ENCODE measurements at places on chromosomes 1 and 21.

DNA sequence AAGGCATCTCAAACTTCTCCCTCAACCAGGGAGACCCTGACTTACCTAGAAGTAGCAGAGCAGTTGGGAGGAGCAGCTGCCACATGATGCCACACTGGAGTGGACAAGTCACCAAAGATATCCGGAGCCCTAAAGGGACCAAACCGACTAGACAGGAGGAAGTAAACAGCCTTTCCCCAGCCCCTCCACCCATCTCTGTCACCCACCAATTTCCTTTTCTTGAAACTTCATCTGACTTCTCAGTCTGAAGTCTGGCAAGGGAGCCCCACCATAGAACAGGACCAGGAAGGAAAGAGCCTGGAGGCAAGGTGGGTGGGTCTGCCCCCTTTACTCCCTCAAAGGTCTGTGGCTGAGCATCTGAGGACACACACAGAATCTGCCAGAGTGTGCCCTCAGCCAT is at the start of gene FCGR3A:
TSS of gene FCGR3A (minus strand) at position 167 of the 400 bp plus-strand sequence. CDS start at position 85, 82 bp downstream.
- DNase-seq = no peak

DNA sequence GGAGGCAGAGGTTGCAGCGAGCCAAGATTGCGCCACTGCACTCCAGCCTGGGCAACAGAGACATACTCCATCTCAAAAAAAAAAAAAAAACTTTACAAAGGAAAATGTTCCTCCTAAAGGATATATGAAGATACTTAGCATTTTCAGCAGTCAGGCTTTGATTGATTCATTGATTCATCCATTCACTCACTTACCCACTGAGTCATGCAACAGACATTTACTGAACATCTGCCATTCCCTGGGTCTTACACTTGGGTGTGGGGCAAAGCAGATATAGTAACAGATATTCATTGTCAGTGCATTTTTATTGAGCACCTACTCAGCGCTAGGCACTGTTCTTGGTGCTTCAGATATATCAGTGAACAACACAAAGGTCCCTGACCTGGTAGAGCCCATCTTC is 5.6 kb upstream of the LACTBL1 start:
- peak; percentile 72 for DNase-seq

GRCh38 chr1:153498746-153499145 is 37.0 kb downstream of the S100A6 start:
- no peak for DNase-seq

- no peak for DNase-seq
Observed at GRCh38 chr1:53591924-53592323, 132.7 kb downstream of the DMRTB1 start.

- DNase-seq = no peak
Observed at GRCh38 chr1:174753131-174753530, 246.6 kb upstream of the CACYBP start.
